Left lung (tissue), 14 donors: ENCODE measurements at places on chromosomes 13 and 19. TPM values are rescaled to one million over a fixed set of nuclear protein-coding genes. Genes with fewer than 3 reads are reported as not detected.

Gene SHC2
- 16.8 TPM for total RNA-seq

Gene KRTDAP
- not detected for total RNA-seq

DNA sequence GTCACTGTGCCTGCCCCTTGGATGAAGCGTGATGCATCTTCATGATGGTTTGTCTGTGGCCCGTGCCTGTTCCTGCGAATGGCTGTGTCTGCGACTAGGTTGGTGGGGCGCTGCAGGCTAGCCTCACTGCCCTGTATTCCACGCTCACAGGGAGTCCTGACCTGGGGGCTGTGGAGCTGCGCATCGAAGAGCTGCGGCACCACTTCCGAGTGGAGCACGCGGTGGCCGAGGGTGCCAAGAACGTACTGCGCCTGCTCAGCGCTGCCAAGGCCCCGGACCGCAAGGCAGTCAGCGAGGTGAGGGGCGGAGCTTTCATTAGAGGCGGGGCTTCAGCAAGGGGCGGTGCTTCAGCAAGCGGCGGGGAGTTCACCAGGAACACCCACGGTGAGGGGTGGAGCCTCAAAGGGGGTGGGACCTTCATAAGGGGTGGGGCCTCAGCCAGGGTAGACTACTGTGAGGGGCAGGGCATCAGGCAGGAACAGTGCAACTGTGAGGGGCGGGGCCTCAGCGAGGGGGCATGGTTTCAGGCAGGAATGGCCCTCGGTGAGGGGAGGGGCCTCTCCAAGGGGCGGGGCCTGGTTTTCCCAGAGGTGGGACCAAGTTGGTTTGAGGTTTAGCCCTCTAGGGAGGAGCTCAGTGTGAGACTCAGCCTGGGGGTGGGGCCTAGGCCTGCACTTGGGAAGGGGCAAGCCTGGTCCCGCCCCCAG, 17.2 kb downstream of the PKN1 start:
- no peak for DNase-seq

- DNase-seq, result no peak
Observed at GRCh38 chr19:7687177-7687576, 6.5 kb downstream of the TRAPPC5 start.

- no peak for DNase-seq
Observed at GRCh38 chr19:14686411-14686810, 3.4 kb upstream of the ZNF333 start.

Gene APOE
- 757 TPM for total RNA-seq

GRCh38 chr19:44499962-44500949, at the start of gene ZNF180:
Gene ZNF180 (minus strand): TSS chr19:44500522. CDS start chr19:44497334, 3,188 bp downstream.
- peak; percentile 98 for DNase-seq

DNA sequence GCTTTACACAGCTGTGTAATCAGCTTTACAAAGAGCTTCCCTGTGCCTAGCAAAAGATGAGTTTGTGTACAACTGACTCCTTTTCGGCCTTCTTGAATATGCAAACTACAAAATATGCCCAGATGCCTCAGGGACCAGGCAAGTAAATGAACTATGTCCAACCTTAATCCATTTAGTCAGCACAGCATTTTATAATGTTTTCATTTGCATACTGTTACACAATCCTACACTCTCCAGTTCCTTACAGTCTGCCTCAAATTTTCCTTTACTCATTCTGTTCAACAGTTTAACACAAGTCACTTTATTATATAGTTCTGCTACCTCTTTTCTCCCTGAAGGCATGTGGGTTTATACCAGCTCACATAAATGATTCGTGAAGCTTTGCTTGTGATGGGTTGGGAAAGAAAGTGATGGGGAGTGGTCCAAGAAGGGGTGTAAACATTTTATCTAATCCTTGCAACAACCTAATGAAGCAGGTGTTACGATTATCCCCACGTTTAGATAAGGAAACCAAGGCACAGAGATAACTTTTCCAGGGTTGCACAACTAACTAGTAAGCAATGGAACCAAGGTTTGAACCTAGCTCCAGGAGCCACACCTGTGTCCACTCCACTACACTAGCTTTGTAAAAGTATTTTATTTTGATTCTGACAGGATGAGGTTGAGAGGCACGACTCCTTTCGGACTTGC, 3.3 kb upstream of the USP12 start:
- no peak for DNase-seq

Gene ZNF444
- 36.8 TPM for total RNA-seq

DNA sequence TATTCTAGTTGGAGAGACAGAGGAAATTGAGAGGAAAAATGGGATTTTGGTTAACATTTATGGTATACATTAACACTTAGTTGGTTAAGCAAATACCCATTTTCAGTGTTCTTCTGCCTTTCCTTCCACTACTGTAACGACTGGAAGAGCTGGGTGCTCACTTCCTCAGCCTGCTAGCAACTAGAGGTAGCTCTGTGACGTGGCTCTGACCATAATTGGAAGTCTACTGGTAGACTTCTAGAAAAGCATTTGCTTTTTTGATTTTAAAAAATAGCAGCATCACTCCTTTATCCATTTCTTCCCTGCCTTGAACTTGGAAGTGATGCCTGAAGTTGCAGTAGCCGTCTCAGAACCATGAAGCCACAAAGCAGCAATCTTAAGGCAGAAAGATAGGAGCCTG, 15.9 kb downstream of the NHLRC3 start:
- no peak for DNase-seq

DNA sequence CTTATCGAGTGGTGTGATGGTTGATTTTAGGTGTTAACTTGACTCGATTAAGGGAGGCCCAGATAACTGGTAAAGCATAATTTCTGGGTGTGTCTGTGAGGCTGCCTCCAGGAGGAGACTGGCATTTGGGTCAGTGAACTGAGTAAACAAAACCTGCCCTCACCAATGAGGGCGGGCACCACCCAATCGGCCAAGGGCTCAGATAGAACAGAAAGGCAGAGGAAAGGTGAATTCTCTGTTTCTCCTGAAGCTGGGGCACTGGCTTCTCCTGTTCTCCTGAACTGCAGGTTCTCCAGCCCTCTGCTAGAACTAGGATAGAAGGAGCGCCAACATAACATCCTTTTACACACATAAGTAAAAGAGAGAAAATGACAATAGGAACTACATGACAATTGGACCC, 35.1 kb downstream of the ESD start:
- DNase-seq, result no peak

DNA sequence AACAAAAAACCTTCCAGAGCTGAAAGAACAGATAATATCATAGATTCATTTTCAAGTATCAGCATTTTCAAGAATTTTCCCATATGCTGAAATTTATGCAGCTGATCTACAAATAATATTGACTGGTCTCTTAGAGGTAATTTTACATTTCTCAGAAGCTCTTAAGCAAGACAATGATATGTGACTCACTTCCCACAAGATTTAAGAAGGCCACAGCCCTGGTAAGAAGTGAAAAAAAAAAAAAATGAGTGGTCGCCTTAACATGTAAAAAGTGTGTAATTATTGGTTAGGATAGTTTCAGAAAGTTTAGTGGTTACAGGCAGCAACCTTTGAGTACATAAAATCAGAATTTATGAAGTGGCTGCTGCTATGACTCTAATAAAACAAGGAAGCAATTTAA, 54.5 kb downstream of the NUFIP1 start:
- DNase-seq, result no peak

DNA sequence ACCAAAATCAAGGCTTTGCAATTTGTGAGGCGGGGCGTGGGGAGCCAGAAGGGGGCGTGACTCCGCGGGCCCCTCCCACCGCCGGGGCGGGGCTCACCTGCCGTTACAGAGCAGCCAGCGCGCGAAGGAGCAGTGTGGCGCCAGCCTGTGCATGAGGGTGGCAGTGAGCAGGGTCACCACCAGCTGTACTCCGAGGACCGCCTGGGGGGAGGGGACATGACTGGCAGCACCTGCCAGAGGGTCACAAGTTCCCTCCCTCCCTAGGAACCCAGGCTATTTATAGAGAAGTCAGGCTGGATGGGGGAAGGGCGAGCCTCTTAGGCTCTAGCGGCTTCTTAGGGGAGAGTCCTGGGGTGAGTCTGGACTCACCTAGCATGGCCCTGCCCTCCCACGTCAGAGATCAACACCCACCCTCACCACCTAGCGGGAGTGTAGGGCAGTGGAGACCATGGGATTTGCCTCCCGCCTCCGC, 3.6 kb downstream of the TMEM161A start:
- DNase-seq, result peak; percentile 87

GRCh38 chr19:51688671-51689571, 4.2 kb upstream of the SPACA6 start:
- peak; percentile 92 for DNase-seq

DNA sequence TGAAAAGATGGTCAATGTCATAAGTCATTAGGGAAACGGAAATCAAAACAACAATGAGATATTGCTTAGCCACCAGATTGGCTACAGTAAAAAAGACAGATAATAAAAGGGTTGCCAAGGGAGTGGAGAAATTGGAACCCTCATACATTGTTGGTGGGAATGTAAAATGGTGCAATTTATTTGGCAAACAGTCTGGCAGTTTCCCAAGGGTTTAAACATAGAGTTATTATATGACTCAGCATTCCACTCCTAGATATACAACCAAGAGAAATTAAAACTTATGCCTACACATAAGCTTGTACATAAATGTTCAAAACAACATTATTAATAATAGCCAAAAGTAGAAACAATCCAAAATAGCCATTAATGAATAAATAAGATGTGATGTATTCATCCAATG, 9.9 kb upstream of the ZNF227 start:
- DNase-seq, result no peak

Gene LILRB4
- total RNA-seq, result 16.5 TPM

Gene SBSN
- not detected for total RNA-seq

DNA sequence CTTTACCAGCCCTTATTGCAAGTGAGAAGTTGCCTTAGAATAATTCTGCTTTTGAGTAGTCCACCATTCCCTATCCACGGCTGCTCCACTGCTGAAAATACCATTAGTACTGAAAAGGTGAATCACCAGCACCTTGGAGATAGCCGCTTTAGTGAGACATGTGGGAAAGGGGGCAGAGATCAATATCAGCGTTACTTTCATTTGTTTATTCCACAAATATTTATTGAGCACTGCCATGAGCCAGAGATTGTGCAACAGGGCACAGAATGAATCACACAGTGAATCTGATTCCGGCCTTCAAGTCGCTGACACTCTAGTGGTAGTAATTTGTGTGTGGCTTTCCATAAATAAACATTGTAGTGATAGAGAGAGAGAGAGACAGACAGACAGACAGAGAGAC, 31.5 kb upstream of the MYO16 start:
- DNase-seq, result no peak

GRCh38 chr13:99811067-99811700, 160.4 kb downstream of the ZIC5 start:
- no peak for DNase-seq

Gene ZNF560
- total RNA-seq, result 0.15 TPM

- DNase-seq, result no peak
Observed at GRCh38 chr19:45764945-45765701, 3.9 kb downstream of the SIX5 start.

Gene SYNGR4
- total RNA-seq, result not detected

DNA sequence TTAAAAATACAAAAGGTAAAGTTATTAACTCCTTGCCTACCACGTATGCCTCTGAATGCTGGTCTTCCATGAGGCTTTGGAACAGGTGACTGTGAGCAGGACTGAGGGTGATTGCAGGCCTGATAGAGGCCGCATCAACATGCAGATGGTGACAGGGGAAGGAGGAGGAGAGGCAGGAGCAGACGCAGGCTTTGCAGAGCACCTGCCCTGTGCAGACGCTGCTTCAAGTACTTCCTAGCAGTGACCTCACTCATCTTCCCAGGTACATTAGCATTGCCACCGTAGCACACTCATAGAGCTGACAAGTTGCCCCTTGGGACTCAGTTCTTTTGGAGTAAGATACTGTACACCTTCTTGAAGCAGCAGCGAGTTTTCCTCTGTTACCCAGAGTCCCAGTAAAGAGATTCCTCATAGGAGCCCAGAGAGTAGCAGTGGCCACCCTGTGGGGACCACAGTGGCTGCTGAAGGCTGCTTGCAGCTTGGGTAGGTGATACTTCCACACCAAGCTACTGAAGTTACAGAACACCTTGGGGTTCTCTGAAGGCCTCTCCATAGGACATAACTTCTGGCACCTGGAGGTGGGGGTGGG, 56.0 kb downstream of the ZNF536 start:
- no peak for DNase-seq

- no peak for DNase-seq
Observed at GRCh38 chr13:33105387-33106005, 89.3 kb downstream of the KL start.

Gene PSPN
- 2.1 TPM for total RNA-seq

Gene ZNF558
- total RNA-seq, result 22.2 TPM

DNA sequence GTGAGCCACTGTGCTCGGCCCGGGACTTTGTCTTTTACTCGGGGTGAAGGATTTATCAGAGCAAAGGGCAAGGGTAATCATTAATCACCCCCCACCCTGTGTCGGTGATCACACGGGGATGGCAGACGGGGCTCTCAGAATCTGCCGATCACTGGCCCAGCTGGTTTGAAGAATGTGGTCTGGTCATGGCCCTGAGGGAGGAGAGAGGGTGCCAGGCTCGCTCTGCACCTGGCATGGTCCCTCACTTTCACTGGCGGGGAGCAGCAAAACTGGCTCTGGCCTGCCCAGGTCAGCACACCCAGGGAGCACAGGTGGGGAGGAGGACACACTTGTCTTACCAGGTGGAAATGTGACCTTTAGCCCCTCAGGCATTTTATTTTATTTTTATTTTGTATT, 10.2 kb downstream of the REEP6 start:
- DNase-seq, result no peak

DNA sequence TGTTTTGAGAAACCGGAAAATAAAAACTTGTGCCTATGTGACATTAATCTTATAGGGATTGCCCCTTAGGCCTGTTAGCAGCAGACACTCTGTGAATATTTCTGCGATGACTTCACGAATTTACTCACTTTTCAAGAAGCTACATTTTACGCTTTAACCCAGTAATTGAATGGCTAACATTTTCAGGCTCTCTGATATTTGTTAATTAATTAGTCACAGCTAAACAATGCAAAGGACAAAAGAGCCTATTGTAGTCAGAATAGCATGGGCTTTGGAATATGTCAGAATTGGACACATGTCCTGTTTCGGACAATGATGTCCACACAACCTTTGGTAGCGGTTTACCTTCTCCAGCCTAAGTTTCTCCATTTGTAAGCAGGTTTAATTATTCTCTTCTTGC, 506.6 kb downstream of the EFNB2 start:
- no peak for DNase-seq

DNA sequence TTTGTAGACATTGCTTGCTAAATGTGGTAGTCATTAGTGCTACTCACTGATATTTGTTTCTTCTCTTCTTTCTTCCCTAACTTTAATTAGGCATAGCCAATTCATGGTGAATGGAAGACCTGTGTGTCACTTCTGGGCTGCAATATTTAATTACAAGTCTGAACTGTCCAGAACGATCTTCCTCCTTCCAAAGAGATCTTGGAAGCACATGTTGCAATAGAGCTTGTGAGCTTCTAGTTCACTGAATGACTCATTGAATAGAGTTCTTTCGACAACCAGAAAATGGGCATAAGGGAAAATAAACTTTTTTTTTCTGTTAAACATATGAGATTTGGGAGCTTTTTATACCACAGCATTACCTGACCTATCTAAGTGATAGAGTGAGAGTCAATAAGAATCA, 1264.6 kb downstream of the PCDH9 start:
- DNase-seq, result no peak

GRCh38 chr19:18259893-18260292, 14.4 kb downstream of the IQCN start:
- no peak for DNase-seq

Gene CYP4F8
- not detected for total RNA-seq
